Pulmonary artery endothelial cell (primary cell): ENCODE measurements at places on chromosomes 13 and 19.

DNA sequence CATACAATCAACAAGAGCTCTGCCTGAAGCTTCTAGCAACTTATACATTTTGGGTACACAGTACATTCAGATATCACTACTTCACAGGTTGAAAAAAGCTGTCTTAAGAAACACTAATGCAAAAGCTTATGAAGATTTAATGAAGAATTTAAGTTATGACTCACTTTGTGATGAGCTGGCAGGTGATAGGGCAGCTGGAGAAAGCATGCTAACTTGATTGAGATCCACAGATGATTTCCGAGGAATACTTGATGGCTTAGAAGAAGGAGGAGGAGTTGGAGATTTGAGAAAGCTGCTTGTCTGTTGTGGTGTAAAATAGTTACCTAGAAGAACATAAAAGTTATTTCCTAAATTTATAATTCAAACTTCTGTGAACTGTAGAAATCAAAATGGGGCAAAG is 23.3 kb downstream of the EXOSC8 start:
- DNase-seq, result no peak

GRCh38 chr19:45451131-45451849 is 16.5 kb upstream of the FOSB start:
- no peak for DNase-seq

DNA sequence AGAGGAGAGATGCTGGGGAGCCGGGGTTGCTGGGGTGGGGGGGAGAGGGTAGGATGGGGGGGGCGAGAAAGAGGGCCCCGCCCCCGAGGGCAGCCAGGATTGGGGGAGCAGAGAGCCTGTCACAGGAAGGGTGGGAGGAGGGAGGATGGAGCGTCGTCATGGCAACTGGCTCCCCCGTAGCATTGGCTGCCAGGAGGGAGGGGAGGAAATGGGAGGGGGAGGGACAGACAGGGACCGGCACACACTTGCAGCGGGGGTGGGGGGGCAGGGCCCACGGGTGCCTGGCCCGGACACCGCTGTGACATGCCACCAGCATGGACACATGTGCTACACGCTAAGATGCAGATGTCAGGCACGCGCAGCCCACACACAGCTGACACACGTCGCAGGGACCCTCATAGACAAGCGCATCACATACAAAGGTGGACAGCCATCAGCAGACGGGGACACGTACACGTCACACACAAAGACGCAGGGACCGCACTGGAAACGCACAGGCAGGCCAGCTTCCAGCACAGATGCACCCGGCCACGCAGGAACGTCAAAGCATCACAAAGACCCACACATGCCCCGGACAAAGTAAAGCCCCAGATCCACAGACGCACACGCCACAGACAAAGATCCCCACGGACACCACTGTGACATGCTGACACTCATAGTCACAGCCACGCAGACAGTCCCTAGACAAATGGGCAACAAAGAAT is at the start of gene LMTK3:
Gene LMTK3 (minus strand): TSS at position 36 of the 704 bp plus-strand sequence. CDS start 259 bp downstream, outside the sequence.
- no peak for DNase-seq

DNA sequence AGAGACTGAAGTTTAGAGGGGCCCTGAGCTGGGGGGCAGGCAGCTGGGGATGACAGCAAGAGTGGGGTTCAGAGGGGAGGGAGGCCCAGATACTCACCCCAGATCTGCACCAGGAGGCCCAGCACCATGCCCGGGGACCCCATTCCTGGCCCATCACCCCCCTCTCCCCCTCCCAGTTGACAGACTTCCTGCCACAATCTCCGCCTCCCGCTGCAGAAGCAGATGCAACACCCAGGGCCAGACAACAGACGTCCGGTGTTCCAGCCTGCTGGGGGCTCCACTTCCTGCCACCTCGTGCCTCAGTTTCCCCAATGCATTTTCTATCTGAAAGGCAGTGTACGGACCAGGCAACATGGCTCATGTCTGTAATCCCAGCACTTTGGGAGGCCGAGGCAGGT is at the start of gene TMIGD2:
Gene TMIGD2 (minus strand): TSS at position 147 of the 398 bp plus-strand sequence. CDS start 4 bp downstream, at position 143.
- no peak for DNase-seq

GRCh38 chr13:97348569-97349100 is 85.3 kb upstream of the RAP2A start:
- no peak for DNase-seq

- DNase-seq, result no peak
These were observed 25.7 kb upstream of the ZNF492 start for GRCh38 chr19:22608441-22608840.
